B cell (primary cell): ENCODE measurements at places on chromosomes 5 and 9. TPM values are rescaled to one million over a fixed set of nuclear protein-coding genes. Genes with fewer than 3 reads are reported as not detected.

TMEM174 gene
- total RNA-seq, result not detected in 2 replicates

SPINK14 gene
- not detected in 2 replicates for total RNA-seq

OR1Q1 gene
- total RNA-seq, result not detected in 2 replicates

IFNA14 gene
- total RNA-seq, result not detected in 2 replicates

ORM2 gene
- not detected in 2 replicates for total RNA-seq

PCDHB8 gene
- total RNA-seq, result not detected in 2 replicates

ADRB2 gene
- 11.4 and 12.4 TPM in 2 replicates for total RNA-seq

TMEM245 gene
- total RNA-seq, result 33.4 and 34.3 TPM in 2 replicates

SV2C gene
- 0.07 TPM in 1 of 2 replicates, not detected in the other for total RNA-seq

PCDHGB1 gene
- total RNA-seq, result 0.66 and 0.69 TPM in 2 replicates

LTC4S gene
- total RNA-seq, result 3.7 and 3.8 TPM in 2 replicates
